ENCODE measurements at places on chromosomes 4 and X.

DNA sequence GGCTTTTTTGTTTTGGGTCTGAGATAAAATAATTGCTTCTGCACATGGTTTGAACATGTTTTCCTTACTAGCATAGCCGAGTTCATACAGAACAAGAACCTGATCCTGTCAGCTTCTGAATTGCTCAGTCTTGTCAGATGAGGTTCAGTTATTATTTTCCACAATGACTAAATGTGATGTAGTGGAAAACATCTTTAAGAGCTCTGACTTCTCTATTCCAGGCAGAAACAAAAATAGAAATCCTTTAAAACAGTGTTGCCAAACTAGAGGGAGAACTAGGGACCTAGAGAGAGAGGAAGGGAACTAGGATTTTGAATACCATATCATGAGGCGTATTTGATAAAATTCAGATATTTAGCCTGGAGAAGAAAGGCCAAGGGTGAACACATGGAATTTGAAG, 2.0 kb downstream of the ATP6AP2 start:
- DNase-seq, result no peak

DNA sequence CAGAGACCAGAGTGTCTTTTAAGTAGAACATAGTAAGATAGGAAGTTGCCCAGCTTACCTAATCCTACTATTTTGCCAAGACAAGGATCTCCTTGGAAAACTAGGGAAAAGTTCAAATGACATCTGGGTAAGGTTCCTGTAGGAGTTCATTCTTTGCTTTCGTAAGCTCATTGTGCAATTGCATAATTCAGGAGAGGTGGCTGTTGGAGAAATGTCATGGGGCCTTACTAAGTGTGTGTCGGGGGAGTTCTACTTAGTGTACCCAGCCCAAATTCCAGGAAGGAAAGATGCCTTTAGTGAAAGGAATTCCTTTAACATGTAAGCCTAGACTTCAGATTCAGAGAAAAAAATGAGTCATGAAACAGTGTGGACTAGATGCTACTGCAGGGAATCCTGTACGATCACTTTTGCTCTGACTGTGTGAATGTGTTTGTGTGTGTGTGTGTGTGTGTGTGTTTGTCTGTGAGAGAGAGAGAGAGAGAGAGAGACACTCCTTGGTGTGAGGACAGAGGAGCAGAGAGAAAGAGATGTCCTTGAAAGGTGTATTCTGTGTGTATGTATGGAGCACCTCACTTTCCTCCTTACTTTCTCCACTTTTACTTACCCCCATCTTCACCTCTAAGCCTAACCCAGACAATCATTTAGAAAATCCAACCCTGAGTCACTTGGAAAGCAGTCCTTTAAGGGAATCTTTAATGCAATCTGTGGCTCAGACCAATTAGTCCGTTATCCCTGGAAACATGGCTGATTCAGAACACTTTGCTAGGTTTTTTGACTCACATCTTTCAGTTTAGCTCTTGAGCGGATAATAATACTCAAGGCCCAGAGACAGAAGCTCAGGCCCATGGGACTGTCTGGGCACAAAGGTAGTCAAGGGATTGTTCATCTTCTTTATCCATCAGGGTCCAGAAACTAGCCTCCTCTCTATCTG, 114.5 kb upstream of the ACSL4 start:
- no peak for DNase-seq

- DNase-seq, result no peak
These were observed 71.5 kb downstream of the SORBS2 start for GRCh38 chr4:185740471-185740873.

GRCh38 chr4:186068581-186069348, at the start of gene TLR3:
TLR3 (plus strand) TSS chr4:186069156; CDS start chr4:186076620, 7,464 bp downstream.
- no peak for DNase-seq

- no peak for DNase-seq
These were observed 115.1 kb upstream of the PSAPL1 start for GRCh38 chr4:7549866-7550265.

DNA sequence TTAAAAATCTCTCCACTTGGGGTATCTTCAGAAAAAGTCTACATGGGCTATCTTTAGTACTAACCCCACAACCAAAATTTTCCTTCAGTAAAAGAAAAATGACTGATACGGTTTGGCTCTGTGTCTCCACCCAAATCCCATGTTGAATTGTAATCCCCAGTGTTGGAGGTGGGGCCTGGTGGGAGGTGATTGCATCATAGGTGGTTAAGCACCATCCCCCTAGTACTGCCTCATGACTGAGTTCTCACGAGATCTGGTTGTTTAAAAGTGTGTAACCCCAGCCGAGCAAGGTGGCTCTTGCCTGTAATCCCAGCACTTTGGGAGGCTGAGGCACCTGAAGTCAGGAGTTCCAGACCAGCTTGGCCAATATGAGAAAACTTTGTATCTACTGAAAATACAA, 66.8 kb downstream of the USP46 start:
- no peak for DNase-seq

DNA sequence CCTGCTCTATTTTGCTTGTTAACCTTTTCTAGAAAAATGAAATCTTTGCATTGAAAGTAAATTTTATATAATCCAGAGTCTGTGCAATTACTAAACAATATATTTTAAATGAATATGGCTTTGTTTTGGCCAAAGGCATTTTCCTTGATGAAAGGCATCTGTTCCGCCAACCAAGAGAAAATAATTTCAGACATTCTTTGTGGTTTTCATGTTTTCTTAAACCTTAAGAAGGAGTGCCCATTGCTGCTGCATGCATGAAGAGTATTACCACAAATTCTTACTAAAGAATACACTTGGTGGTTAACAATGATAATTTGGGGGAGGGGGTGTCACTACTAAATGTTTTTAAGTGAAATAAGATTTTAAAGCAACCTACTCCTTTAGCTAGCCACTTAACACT, 2.7 kb upstream of the PDGFC start:
- DNase-seq, result no peak

GRCh38 chr4:114178392-114178791, 198.9 kb upstream of the ARSJ start:
- DNase-seq, result no peak

DNA sequence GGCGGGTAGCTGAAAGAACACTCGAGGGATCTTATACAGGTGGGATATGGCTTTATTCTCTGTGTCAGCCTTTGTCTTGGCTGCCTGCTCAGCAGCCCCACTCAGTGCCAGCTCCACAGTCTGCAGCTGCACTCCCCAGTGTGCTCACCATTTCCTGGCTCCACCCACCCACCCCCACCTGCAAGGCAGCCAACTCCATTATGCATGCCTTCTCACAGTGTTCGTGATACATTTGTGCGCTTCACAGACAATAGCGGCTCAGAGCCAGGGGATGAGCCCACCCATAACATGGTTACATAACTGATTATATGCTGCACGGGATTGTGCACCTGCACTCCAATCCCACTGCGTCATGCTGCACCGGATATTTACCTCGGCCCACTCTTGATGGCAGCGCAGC, 8.8 kb upstream of the TMEM128 start:
- no peak for DNase-seq

DNA sequence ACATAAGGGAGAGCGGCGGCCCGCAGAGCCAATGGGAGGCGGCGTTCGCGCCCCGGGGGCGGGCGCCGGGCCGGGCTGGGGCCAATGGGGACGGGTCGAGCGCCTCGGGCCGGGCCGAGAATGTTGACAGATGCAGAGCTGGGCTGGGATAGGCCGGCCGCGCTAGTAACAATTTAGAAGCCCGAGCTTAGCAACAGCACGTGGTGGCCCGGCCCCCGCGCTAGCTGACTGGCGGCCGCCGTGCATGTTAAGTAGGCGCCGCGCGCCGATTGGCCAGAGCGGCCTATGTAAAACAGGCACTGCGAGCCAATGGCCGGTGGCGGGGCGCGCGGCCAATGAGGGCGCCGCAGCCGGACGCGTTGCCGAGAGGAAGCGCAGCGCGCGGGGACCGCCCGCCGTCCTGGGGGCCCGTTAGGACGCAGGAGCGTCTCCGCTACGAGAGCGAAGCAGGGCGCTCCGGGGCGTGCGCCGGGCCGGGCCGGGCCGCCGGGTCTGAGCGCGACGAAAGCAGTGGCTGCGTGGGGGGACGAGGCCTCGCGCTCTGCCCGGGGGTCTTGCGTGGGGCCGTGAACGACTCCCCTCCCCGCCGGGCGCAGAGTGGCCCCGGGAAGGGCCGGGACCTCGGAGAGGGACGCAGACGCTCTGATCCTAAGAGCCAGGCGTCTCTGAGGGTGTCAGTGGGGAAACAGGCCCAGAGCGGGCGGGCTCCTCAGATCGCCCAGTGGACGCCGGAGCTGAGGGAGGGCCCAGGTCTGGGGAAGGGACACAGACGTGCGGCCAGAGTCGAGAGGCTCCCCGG, 435 bp upstream of the MXD4 start:
- peak; percentile 93 for DNase-seq

GRCh38 chrX:72545990-72546389, 26.7 kb downstream of the HDAC8 start:
- no peak for DNase-seq

GRCh38 chr4:6751611-6752485, 30.7 kb upstream of the KIAA0232 start:
- no peak for DNase-seq

DNA sequence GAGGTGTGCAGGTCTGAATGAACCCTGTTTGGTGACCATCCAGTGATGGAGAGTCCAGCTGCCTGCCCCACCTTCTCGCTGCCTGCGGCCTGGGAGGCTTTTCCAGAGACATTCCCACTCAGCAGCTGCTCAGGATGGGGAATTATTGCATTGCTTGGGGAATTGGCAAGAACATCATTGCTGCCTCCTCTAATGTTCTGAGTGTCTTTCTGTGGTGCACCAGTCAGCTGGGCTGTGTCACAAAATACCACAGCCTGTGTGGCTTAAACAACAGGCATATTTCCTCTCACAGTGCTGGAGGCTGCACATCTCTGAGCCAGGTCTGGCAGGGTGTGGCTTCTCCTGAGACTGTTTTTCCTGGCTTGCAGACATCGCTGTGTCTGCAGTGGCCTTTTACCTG, 86.8 kb upstream of the AFAP1 start:
- DNase-seq, result no peak
